ENCODE measurements at places on chromosomes 11 and 22.

DNA sequence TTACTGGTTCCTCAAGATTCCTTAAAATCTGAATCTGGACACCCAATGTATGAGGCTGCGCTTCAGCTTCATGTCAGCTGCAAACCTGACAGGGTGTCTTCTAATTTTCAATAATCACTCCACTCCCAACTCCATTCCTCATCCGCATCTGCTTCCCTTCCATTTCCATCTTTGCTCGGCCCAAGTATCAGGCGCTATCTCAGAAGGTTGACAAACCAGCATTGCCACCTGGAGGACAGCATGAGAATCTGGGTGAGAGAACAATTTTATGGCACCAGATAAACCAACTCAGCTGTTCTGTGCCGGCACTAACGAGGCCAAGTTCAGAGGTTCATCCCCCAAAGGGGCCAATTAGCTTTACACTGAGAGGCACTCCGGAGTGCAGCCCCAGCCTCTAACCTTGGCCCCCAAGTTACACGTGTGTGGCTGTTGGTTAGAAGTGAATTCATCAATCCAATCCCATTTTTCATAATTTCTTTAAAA is 79.1 kb upstream of the LMO2 start:
- DNase-seq: no peak

DNA sequence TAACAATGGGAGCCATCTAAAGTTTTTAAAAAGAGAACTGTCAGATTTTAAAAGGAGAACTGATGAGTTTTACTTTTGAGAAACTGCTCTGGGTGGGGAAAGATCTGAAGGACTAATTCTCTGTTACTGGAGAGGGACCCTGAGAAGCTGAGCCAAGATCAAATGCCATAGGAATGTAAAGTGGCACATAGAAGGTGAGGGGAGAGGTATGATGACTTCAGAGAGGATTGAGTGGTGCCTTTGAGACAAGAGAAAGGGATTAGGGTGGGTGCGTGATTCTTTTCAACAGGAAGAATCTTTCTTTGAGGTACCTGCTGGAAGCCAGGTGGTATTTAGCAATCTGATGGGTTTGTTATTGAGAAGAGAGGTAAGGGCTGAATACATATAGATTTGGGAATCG is 9.0 kb downstream of the CRKL start:
- DNase-seq: no peak

DNA sequence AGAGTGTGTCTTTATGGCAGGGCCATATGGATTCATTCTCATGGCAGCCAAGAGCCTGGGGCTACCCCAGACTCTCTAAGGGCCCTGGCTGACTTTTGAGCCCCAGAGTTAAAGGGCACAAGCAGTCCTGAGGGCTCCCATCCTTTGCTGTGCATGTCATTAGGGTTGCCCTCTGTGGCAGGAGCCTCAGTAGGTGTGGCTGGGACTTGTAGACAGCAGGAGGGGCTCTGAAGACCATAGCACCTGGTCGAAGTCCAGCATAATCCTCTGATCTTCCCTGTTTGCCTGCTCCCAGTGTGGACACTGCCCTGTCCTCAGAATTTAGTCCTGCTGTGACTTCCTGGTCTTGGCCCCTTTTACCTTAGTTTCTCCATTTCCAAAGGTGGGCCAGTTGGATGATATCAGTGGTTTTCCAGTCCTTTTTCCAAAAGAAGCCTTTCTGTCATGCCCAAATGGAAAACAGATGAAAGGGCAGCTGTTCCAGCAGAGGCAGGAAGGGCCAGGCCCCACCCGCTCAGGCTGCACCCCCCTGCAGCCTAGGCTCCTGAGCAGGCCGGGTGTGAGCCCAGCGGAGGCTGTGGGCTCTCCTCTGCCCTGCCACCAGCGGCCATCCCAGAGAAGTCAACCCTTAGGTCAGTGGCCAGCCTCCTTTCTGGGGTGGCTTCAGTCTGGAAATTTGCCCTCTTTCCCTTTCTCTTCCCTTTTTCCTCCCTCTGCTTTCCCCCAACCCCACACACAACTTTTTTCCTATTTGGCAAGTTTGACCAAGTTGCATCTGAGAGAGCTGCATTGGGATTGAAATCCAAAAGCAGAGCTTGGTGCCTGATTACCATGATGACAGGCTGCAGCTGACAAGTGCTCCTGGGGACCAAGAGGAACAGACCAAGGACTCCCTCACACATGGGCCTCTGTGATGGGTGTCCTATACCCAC is 32.8 kb upstream of the SUSD2 start:
- no peak for DNase-seq

DNA sequence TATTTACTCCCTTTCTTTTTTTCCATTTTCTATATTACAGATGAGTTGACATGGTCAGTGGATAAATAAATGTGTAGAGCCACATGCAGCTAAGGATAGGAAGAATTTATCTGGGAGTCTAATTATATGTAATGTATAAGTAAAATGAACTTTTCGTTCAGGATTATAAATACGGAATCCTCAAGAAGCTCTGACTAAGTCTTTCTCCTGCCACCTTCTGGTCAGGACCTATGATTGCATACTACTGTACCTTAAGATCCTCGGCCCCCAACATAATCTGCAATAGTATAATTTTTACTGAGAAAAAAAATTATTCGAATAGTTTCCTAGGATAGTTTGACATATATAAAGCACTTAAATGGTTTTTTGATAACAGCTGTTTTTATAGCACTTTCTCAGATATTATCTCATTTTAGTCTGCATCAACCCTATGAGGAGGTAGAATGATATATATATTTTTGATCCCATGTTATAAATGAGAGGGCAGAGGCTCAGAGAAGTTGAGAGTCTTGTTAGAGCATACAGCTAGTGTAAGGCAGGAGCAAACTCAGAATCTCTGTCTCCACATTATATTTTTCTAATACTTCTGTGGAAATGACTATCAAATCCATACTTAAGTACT is 36.1 kb downstream of the CCDC90B start:
- no peak for DNase-seq

- no peak for DNase-seq
These were observed 142.4 kb downstream of the MPPED1 start for GRCh38 chr22:43554259-43554636.

- DNase-seq: no peak
These were observed 16.5 kb upstream of the TNRC6B start for GRCh38 chr22:40161194-40161593.

DNA sequence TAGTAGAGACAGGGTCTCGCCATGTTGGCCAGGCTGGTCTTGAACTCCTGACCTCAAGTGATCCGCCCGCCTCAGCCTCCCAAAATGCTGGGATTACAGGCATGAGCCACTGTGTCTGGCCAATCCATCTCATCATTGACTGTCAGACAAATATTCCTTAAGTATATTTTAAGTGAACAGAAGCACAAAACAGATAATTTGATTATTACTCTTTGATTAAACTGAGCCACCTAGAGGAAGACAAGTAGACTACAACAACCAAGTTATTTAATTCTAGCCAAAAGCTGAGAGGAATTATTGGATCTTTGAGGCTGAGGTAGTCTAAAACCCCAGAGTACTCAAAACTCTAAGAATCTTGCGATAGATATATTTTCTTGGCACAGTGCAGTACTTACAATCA is 1.2 kb downstream of the ACRV1 start:
- DNase-seq: no peak

DNA sequence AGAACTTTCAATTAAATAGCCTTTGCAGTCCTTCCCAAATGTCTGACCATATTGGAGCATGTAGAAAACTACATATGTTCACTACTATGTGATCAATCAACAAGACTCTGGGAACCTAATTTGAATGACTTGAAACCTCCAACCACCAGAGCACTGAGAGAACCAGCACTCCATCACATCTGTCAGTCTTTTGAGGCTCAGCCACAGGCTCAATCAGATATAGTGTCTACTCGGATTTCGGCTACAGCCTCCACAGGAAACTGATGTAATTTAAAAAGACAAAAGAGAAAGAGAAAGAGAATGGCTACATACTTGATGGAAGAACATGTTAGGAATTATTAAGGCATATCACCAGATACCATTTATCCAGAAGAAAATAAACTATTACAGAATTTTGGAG is 859.0 kb downstream of the FAM181B start:
- DNase-seq: no peak

GRCh38 chr11:22808571-22809197 is 20.9 kb downstream of the SVIP start:
- no peak for DNase-seq

GRCh38 chr11:36751335-36751781 is 153.3 kb upstream of the RAG2 start:
- no peak for DNase-seq

DNA sequence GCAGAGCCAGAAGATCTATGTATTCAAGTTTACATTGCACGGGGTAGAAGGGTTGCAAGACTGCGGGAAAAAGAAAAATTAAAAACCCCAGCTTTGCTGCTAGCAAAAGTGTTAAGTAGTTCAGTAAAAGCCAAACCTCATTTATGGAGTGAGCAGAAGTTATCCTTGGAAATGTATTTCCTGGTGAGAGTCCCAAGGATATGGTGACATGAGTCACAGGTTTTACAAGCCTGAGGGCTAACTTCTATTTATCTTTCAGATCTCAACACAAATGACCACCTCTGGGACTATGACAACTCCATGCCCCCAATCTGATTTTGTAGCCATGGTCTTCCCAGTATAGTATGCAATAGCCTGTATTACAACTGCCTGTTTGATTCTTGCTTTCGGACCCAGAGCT is 26.1 kb downstream of the ABTB2 start:
- no peak for DNase-seq

DNA sequence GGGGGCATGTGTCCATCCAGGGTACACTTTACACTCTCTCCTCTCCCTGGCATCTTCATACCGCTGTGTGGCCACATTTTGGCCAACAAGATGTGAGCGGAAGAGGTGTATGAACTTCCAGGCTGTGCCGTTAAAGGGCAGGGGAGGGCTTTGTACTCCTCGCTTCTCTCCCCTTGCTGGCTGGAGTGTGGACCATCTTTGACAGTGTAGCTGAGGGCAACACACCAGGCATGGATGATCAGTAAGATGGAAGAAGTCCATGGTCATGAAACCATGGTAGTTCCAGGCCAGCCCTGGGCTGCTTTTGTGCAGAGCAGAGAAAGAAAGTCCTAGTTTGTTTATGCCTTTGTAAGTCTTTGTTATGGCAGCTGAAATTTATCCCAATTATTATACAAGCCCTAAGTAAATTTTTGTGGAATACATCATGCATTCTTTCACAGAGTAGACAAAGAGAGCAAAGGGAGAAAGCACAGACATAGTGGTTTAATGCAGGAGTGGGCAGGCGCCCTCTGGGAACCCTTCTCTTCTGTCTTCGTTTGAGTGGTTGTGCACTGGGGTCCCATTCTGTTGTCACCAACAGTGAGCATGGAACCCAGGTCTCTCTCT is 70.4 kb downstream of the FBXO7 start:
- DNase-seq: no peak

DNA sequence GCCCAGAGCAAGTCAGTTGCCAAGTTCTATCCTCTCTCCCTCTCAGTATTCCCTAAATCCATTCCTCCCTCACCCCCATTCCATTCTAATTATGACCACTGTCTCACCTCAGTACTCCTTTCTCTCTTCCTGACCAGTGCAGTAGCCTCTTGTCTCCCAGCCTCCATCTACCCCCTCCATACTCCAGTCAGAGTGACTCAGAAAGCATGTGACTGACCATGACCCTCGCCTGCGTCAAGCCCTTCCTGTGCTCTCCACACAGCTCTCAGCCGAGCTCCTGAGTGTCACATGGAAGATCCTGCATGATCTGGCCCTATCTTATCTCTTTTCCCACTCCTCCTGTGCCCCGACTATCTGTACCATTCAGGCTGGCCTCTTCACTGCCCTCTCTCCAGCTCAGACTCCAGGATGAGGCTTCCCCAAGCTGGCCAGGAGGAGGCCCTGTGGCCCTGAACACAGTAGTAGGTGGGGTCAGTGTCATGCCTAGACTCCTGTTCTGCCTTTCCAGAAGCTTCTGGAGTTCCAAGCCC is 42.6 kb downstream of the NEU3 start:
- DNase-seq: no peak

DNA sequence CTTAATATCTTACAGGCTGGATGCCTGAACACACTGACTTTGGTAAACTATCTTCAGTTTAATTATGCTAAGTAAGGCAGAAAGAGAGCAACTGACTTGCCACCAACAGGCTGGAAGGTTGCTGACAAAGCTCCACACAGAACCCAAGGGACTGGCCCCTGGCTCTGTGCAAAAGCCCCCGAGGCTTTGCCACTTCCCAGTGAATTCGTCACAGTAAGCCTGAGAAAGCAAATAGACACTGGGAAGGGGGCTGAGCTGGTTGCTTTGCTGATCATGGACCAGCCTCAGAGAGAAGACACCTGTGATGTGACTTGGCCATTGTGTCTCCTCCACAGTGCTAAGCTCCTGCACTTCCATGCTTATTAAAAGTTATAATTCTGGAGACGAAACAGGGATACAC is 91.7 kb downstream of the BLID start:
- DNase-seq: no peak

- no peak for DNase-seq
These were observed 326.6 kb downstream of the MN1 start for GRCh38 chr22:27474711-27475547.

- DNase-seq: no peak
These were observed 26.1 kb upstream of the SMIM38 start for GRCh38 chr11:69129647-69130046.

GRCh38 chr11:26944866-26945664 is 48.8 kb upstream of the FIBIN start:
- DNase-seq: no peak

GRCh38 chr11:123030517-123030916 is 31.4 kb downstream of the HSPA8 start:
- DNase-seq: no peak

DNA sequence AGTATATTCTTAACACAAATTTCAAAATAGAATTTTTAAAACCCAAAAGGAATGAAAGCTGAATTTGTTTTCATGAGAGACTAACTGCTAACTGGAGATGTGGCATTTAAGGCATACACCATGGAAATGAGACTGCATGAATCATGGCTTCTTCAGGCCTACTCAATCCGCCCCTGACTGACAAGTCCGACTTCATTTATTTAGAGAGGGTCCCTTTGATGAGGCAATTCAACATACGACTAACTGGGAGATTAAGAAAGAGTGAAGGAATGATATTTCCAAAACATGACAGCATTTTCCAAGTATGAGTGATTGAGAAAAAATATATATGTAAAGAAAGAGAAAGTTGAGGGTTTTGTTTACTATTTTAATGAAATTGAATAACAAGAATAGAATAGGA is 720.1 kb downstream of the DLG2 start:
- no peak for DNase-seq

- DNase-seq: no peak
These were observed 938 bp downstream of the LAYN start for GRCh38 chr11:111541254-111542061.

DNA sequence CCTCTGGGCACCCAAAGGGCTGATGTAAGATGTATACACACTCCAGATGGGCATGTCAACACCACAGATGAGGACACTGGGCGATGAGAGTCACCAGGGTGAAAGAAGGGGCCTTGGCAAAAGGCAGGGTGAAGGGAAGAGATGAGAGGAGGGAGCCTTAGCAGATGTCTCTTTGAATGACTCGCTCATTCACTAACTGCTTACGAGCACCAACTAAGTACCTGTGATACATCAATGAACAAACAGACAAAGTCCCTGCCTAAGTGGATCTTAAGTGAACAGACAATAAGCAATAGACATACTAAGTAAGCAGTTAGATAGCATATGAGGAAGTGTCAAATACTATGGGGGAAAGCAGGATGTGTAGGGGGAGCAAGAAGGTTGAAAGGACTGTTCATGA is 7.5 kb downstream of the ME3 start:
- no peak for DNase-seq

Measured in GOT3 (cell line).